ENCODE measurements at places on chromosomes 11 and 22.

GRCh38 chr11:67022961-67023956, at the start of gene SYT12:
Gene SYT12 (plus strand): TSS chr11:67023134. CDS start chr11:67030145, 7,011 bp downstream.
- no peak for DNase-seq

- DNase-seq, result no peak
These were observed 37.3 kb downstream of the LRP5 start for GRCh38 chr11:68349461-68350249.

- no peak for DNase-seq
These were observed 39.3 kb downstream of the CAPN1 start for GRCh38 chr11:65221026-65221425.

DNA sequence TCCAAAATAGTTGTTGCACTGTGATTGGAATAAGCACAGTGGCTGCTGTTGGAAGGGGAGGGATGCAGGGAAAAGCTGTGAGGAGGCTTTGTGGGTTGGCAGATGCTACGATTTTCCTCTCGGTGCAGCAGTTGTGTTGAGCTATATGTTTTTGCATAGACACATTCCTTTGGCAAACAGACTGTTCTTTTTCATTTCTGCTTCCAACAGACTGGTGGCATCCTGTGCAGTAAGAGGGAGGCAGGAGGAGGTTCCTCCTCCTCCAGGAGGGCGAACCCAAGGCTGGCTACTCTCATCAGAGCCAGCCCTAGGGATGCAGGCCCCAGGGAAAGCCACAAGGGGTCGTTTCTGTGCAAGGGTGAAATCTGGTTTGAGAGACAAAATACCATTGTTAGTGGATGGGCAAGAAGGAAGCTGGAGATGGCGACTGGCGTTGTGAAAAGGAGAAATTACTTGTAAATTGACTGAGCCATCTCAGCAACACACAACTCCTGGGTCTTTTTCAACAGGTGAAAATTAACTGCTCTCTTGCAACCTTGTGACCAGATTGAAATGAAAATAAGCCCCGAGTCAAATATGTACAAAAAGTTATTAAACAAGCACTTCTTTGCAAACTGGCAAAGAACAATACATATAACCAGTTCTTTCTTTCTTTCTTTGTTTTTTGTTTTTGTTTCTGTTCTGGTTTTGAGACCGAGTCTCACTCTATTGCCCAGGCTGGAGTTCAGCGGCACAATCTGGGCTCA, 26.5 kb upstream of the UBASH3B start:
- peak; percentile 28 for DNase-seq

GRCh38 chr11:21505070-21505469, 687.8 kb upstream of the ANO5 start:
- DNase-seq, result no peak

- no peak for DNase-seq
These were observed 97.0 kb downstream of the FAM181B start for GRCh38 chr11:82636615-82637014.

- no peak for DNase-seq
These were observed 1.3 kb upstream of the ZDHHC8 start for GRCh38 chr22:20130319-20130718.

DNA sequence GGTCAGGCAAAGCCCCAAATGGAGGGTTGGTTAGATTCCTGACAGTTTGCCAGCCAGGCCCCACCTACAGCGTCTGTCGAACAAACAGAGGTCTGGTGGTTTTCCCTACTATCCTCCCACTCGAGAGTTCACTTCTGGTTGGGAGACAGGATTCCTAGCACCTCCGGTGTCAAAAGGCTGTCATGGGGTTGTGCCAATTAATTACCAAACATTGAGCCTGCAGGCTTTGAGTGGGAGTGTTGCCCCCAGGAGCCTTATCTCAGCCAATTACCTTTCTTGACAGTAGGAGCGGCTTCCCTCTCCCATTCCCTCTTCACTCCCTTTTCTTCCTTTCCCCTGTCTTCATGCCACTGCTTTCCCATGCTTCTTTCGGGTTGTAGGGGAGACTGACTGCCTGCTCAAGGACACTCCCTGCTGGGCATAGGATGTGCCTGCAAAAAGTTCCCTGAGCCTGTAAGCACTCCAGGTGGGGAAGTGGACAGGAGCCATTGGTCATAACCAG, 4.7 kb upstream of the TTC36 start:
- no peak for DNase-seq

DNA sequence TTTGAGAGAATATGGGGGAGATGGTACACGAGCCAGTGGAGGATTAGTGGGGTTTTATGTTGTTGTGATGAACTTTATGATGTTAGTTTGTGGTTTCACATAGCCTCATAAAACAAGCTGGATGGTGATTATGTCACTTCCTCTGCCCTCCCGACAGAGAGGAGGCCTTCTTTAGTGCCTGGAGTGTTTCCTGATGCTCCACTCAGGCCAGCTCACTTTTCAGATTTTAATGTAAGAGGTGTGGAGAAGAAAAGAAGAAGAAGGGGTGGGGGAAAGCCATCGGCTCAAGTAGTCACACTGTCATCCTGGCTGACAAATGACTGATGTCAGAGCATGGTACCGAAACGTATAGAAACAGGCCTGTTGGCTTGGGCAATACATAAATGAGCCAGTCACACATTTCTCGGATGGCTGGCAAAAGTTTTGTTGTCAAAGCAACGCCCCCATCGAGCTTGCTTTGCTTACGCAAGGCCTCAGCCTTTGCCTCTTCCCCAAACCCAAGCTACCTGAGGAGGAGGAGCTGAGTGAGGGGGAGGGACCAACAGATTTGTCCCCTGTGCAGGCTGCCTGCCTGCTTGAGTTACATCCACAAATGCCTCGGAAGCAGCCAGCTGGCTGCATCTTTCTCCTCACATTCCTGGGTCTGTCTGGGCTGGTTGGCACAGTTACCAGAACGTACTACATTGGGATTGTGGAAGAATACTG, at the start of gene HEPHL1:
TSS of gene HEPHL1 (plus strand) at position 578 of the 705 bp plus-strand sequence. CDS start at position 593, 15 bp downstream.
- no peak for DNase-seq

- no peak for DNase-seq
These were observed 47.8 kb downstream of the MRTFA start for GRCh38 chr22:40588726-40589125.

DNA sequence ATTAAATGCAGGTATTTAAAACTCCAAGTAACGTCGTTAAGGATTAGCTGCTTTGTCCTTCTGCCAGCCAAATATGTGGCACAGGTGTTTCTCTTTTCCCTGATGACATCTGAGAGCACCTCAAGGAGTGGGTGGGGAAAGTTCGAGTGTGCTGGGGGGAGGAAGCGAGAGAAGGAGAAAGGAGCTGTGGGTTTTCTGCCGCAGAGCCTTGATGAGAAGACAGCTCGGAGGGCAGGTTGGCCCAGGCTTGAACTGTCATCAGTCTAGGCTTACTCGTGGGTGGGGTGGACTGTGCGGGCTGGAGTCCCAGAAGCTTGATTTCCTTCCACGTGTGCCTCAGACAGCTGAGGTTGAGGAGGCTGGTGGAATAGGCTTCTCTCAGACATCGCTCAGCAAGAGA, 15.2 kb upstream of the SORL1-AS1 start:
- DNase-seq, result no peak

Data from NCI-H2081 treated with DMSO at 0.1 percent for 48 hours (cell line).